ENCODE measurements at places on chromosomes 2 and 18.

DNA sequence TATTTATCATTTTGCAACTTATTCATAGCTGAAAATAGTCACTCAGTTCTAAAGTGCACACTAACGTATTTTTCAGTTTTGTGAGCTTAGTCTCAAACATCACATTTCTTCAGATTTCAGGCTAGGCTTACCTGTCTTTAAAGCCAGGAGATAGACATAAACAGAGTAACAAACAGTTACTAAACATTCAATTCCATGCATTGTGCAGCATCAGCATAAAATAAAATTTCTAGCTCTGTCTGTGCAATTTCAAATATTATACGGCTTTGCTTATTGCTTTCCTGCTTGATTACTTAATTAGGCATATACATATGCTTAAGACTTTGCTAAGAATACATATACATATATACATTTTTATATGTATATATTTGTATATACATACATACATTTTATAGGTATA lies 637.0 kb downstream of the NR4A2 start:
- DNase-seq = no peak

DNA sequence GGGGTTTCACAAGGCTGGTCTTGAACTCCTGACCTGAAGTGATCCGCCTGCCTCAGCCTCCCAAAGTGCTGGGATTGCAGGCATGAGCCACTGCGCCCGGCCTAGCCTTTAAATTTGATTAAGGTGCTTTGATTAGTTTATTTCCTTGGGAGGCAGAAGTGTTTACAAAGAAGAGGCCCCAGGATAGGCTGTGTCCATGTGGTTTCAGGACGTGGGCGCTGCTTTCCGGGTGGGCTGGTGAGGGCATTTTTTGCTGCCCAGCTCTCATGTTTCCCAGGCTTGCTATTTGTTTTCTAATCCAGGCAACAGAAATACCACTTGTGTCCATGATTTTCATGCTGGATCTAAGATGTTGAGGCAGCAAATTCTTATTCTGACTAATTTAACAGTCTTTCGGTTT lies 124.2 kb downstream of the SH3RF3 start:
- DNase-seq = no peak

DNA sequence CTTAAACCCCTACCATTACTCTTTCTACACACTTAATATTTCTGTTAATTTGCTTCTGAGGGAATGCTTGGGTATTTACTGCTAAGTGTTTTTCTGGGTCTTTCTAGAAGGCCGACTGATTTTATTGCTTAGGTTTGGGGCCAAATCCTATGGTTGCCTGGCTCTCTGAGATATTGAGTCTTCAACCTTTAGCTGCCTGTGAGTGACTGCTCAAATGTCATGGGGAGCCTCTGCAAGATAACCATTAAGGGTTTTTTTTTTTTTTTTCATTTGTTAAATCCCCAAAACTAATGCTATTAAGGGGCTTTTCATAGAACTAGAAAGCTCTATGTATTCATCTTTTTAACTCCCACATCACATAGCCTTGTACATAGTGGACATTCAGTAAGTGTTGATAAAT lies 5.0 kb downstream of the OSBPL6 start:
- no peak for DNase-seq

- no peak for DNase-seq
Observed at GRCh38 chr2:164511738-164512137, 109.5 kb downstream of the GRB14 start.

DNA sequence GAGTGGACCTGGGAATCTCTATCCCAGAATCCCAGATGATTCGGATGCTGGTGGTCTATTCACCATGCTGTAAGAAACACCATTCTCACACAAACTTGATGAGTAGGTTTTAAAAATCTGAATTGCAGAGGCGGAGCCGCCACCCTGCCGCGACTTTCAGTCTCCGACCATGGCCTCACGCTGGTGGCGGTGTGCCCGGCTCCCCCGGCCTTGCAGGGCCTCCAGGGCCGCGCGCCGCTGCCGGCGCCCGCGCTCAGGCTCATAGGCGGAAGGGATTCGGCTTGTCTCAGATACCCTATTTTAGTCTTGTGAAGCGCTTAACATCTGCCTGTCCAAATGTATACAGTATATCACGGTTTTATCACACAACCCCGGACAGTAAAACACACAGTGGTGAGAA lies 2.6 kb upstream of the PPM1B start:
- no peak for DNase-seq

GRCh38 chr2:129892360-129892759 lies 87.1 kb upstream of the RAB6C start:
- DNase-seq = no peak

GRCh38 chr2:109148117-109148746 lies 19.2 kb downstream of the SH3RF3 start:
- DNase-seq = peak; percentile 65

DNA sequence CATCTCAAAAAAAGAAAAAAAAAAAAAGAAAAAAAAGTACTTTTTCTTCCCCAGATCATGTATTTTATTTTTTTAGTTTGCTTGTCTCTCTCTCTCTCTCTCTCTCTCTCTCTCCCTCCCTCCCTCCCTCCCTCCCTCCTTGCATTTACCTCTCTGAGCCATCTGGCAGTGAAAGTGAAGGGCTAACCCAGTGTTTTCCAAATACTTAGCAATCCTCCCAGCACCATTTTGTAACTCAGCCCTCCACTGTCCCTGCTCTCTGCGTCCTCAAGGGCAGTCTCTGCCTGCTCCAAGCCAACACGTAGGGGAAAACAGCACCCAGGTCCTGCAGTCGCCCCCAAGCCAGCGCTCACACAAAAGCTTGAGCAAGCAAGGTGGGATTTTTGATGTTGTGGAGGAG lies 19.6 kb upstream of the TEX44 start:
- DNase-seq = no peak

GRCh38 chr2:88667219-88667618 lies 24.3 kb upstream of the RPIA start:
- DNase-seq = no peak

DNA sequence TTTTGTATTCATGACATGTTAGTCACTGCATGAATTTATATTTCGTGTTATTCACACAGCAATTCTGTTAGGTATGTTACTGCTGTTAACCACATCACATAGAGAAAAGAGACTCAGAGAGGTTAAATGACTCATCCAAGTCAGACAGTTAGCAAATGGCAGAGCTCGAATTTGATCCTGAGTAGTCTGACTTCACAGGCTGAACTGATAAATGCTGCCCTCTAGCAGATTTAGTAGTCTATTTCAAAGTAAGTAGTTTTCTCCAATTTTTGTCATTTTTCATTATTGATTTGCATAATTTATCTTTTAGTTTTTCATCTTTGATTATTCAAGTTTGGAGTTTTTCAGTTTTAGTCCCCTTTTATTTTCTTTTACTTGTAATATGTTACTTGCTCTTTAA lies 58.3 kb downstream of the WDR7 start:
- peak; percentile 61 for DNase-seq

DNA sequence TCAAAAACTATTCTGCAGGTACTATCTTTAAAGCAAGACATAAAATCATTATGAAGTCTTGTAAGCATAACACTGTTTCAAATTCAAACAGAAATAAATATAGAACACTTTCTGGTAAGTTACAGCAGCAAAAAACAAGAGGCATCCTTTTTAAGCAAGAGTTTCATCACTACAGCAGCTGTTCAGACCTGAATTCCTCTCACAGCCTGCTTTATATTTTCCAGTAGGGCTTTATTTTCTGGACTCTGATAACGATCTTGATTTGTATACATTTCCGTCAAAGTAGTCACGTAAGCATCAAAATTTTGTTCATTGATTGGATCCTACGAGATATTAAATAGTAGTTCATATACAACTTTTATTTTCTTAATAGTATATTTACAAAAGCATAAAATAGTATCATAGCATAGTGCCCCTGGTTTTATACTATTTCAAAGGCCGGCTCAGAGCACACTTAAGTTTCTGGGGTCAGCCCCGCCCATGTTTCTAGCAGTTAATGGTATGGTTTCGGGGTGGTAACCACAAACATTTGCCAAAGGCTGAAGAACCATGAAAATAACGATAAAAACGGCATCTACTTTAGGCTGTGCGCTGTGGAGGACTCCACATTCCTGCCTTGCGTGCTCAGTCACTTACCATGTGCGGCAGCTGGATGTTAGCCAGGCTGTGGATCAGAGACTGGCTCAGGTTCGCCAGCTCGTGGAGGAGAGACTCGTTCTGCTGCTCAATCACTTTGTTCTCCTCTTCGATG lies 47.5 kb upstream of the PXDN start:
- DNase-seq = peak; percentile 34

- DNase-seq = no peak
Observed at GRCh38 chr2:30756051-30756719, 51.1 kb downstream of the CAPN13 start.

- DNase-seq = no peak
Observed at GRCh38 chr2:39649511-39649910, 16.2 kb upstream of the TMEM178A start.

GRCh38 chr2:1925928-1926327 lies 181.6 kb upstream of the PXDN start:
- DNase-seq = no peak
